ENCODE measurements at places on chromosomes 11 and 22.

DNA sequence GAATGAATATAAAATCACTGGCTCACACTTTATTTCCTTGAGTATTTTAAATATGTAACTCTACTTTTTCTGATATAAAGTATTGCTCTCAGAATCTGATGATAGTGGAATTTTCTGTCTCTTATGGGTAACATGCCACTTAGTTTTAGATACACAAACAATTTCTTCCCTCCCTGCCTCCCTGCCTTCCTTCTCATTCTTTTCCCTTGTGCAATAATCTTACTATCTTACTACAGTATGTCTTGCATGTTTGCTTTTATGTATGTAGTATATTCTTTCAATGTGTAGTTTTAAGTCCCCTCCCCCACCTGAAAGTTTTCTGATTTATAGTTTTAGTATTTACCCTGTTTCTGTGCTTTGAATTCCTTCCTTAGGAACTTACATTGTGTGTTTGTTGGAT lies 48.4 kb downstream of the INSC start:
- DNase-seq = no peak

DNA sequence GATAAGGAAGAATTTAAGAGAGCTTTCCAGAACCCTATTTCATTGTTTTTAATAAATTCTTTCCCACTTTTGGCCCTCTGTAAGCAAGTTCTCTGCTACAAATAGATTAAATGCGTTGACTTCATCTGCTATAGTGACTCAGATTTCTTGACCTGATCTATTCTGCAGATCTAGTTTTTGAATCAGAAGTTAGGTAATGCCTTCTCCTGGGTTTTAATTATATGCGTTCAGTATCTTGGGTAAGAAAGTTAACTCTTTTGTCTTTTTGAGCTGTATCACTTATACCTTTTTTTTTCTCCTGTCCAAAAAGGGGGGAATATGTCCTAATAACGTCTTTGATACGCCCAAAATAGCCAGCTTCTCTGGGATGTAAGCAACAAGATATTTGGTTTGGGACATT lies 2.4 kb upstream of the HEPHL1 start:
- DNase-seq = no peak

DNA sequence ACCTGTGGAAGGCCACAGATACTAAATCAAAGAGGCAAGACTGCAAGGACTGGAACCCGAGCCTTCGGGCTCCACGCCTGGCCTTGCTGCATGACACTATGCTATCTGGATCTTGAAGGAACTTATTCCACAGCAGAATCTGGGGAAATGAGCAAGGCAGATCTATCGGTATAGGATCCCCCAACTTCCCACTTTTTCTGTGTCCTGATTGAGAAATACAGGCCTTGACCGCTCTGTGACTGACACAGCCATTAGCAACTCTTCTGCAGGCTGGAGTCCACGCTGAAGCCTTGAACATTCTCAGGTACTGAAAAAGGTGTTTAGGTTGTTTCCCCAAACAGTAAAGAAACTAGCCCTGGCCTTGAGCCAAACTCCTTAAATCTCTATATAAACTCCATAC lies 241.2 kb upstream of the NARS2 start:
- no peak for DNase-seq

DNA sequence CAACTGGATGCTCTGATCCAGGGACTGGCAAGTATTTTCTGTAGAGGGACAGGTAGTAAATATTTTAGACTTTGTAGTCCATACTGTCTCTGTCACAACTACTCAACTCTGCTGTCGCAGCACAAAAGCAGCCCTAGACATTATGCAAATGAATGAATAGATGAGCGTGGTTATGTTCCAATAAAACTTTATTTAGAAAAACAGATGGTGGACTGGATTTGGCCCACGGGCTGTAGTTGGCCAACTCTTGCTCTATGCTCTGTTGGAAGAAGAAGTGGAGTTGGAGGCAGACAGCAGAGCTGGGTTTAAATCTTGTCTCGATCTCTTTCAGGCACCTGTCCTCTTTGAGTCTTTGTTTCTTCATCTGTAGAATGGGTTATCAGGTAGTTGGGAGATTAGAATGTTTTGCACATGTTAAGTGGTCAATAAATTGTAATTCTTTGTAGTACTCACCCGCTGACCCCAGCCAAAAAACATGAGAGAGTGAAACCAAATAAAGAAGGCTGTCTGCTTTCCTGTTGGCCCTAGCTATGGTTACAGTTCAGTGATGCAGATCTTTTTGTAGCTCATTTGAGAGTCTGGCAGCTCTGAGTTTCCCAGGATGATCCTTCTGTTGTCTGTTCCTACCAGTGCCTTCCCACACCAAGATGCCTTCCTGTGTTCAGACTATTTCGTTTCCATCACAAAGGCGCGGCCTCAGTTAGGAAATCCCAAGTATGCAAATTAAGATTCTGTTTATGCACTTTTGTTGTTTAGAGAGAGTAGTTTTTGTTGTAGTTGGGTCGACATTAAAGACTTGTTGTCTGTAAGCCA lies 198.1 kb upstream of the SEZ6L start:
- DNase-seq = no peak

DNA sequence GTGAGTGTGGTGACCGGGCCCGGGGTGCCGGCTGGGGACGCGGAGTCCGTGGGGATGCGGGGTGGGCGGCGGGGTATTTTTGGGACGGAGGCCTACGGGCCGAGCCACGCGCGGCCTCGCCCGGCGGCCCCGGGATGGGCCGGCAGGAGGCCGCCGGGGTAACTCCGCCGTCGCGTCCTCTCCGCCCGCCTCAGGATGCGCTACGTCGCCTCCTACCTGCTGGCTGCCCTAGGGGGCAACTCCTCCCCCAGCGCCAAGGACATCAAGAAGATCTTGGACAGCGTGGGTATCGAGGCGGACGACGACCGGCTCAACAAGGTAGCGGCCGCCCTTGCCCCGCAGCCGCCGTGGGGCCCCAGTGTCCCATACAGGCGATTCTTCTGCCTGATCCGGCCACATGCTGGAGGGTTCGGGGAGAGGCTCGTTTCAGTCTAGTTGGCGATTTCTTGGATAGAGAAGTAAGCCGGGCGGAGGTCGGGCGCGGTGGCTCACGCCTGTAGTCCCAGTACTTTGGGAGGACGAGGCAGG lies 337 bp downstream of the RPLP2 start:
- DNase-seq = no peak

DNA sequence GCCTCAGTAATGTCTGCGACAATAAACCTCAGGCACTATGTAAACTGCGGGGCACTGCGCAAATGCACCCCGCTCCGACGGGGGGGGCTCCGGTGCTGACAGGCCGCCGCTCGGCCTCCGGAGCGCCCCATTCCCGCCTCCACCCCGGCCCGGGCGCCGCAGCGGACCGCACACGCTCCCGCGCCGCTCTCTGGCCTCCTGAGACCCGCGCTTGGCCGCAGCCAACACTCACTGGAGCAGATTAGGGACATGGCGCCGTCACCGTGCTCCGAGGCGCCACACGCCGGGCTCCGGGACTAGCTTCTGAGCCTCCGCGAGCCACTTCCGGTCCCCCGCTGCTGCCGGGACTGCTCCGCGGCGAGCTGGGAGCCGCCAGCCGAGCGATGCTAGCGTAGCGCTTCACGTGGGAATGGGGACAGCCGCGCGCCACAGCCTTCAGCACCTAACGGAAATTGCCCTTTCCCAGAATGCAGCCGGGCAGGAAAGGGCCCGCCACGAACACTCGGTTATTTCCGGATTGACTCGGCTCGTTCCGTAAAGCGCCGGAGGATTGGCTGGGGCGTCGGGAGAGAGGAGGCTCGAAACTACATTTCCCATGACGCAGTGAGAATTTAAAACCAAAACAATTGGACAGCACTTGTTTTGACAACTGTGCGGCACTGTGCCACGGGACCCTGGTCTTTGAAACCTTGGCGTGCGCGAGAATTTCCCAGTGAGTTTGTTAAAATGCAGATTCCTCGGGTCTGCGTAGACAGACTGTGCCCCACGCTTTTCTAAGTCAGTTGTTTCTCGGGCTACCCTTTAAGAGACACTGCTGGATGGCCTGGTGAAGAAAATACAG lies at the start of gene PRPF19:
PRPF19 (minus strand) TSS at position 454 of the 841 bp plus-strand sequence; CDS start at position 251, 203 bp downstream.
- peak; percentile 97 for DNase-seq

DNA sequence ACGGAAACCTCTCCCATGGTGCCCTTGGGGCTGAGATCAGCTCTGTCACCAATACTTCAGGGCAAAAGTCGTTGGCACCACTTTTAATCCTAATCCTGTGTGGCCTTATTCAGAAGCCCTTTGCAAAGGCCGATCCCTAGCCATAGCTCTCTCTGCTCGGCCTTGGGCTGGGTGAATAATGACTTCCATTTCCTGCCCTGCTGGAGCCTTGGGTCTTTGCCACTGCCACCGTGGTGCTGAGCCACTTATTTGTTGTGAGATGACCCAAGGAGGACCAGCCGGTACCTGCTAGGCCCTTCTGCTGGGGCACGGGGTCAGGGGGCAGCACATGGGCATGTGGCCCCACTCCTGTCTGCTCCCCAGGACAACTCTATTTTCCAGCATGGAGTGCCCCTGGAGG lies 188.2 kb downstream of the ST3GAL4 start:
- DNase-seq = no peak

- DNase-seq = no peak
Observed at GRCh38 chr22:30261134-30261533, 5.5 kb downstream of the OSM start.

GRCh38 chr11:76888989-76889388 lies 28.3 kb downstream of the ACER3 start:
- no peak for DNase-seq

DNA sequence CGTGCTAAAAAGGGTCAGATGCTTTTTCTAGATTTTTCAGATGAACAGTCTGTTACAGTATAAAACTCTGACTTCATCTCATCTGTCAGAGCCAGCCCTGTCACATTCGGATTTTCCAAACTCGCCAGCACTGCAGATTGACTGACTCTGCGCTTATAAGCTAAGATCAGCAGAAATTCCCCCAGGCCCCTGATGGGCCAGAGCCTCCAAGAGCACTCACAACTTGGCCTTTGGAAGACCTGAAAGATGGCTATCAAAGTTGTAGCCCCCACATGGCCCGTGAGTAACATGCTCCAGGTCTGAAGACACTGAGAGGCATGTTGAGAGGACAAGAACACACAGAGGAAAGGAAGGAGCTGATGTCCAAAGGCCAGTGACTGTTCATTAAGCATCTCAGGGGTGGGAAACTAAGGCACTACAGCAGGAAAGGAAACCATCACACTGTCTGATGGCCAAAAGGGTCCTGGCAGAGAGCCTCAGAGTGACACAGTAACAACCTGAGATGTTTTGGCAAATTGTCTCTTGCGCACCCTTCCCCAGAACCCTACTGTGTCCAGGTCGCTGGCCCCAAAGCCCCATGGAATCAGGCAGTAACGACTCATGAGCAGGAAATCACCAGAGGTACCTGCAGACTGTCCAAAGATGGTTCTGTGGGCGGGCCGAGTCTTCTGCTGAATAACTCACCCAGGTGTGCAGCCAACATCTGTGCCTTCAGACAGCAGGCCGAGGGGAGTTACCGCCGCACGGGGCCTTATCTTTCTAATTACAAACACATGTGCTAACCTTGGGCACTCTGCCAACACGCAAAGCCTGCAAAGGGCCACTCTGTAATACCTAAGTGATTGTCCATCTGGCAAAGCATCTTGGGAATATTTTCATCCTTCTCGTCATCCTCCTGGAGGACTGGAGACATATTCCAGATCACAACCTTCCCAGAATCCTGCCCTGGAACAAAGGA lies 23.6 kb downstream of the HIRA start:
- no peak for DNase-seq

- peak; percentile 89 for DNase-seq
Observed at GRCh38 chr22:39534591-39535356, 2.2 kb upstream of the RPS19BP1 start.

DNA sequence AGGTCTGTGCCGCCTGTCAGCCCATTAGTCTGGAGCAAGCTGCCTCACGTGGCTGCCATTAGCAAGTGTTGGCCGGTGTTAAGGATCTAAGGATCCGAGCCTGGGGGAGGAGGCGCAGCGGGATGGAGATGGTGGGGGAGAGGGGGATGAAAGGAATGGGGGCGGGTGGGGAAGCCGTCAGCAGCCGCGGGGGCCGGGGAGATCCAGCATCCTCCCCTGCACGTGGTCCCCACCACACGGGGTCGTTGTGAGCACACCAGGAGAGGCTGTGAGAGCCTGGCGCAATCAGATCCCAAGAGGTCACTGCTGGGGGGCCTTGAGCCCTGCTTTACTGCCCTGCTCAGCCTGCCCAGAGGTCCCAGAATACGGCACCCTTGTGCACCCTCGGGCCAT lies 7.3 kb downstream of the CABP7 start:
- peak; percentile 71 for DNase-seq

GRCh38 chr22:20904008-20904979 lies 12.9 kb upstream of the CRKL start:
- DNase-seq = no peak

GRCh38 chr11:78256962-78257361 lies 68.2 kb downstream of the USP35 start:
- DNase-seq = peak; percentile 85

DNA sequence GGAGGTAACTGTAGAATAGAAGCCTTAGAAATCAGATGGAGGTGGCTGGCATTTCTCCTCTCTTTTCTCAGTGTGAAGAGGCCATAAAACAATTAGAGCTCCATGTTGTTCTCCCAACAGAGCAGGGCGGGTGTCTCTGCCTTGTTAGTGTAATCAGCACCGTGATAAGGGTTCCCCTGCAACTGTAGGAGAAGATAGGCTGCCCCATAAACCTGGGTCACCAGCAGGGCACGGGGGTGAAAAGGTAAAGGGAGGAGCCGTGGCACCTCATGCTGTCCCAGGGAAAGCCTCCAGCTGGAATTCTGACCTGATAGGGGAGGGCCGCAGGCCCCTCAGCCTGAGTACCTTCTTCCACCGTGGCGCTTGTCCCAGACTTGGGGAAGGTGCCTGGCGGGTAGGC lies 68.7 kb downstream of the ISX start:
- no peak for DNase-seq
